ENCODE measurements at places on chromosomes 6 and 20.

GRCh38 chr6:145863988-145864616, 49.5 kb upstream of the FBXO30 start:
- no peak for DNase-seq

- peak; percentile 90 for DNase-seq
These were observed 80.2 kb downstream of the GMPR start for GRCh38 chr6:16318538-16318937.

- peak; percentile 17 for DNase-seq
These were observed 61.7 kb downstream of the RIOK1 start for GRCh38 chr6:7451326-7451725.

DNA sequence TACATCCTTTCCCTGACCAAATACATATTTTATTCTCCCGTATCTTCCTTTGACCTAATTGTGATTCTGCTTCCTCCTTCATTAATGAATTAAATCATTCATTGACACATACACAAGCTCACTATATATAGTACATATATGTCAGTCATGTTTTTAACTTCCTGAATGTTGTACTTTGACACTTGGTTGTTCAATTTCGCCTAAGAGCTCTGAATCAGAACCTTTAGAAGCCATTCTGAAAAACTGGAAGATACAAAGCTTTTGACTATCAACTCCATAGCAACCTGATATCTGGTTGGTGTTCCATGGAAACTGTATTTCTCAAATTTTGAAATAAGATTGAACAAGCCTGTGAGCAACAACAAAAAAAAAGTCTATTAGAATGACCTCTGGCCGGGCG, 27.3 kb upstream of the HFE start:
- no peak for DNase-seq

DNA sequence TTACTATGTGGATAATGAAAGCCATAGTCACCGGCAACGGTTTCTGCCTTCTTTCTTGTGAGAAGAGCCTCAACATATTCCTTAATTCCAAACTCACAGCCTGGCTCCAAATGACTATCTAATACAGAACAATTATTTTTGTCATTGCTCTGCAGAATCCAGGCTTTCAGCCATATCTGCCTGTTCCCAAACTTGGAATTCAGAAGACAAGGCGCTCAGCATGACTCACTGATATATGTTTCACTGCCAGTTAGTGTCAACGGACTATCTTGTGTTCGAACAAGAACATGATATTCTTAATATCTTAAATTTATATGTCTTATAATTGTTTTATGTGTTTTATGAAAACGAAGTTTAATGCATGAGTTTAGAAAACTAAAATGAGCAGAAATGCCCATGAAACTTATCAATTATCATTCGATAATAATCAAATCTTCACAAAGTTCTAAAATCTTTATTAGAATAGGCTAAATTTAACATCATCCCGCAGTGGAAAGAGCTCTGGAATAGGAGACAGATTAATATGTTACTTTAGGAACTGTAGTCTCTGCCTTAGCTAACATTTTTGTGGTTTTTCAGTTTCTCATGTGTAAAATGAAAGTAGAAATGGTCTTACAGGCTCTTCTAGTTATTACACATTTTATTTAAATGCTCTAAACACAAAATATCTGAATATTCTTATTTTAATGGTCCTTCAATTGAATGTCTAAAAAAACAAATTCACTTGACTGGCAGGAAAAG, 669.3 kb upstream of the GJE1 start:
- DNase-seq: peak; percentile 53

DNA sequence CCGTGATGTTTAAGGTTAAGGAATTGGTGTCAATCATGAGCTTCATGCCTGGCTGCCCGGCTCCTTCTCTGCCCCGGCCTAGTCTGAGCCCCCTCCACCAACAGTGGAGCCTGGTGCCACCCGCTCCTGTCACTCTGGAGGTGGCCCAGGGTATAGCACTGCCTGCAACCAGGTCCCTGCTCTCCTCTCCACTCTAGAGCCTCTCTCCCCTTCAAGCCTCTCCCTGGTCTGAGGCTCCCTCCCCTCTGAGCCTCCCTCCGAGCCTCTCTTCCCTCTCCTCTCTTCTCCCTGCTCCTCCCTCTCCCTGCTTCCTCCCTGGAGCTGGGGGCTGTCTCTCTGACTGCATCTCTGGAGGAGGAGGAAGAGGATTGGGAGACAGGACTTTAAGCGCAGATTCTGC, 31.3 kb upstream of the MRGBP start:
- DNase-seq: no peak

DNA sequence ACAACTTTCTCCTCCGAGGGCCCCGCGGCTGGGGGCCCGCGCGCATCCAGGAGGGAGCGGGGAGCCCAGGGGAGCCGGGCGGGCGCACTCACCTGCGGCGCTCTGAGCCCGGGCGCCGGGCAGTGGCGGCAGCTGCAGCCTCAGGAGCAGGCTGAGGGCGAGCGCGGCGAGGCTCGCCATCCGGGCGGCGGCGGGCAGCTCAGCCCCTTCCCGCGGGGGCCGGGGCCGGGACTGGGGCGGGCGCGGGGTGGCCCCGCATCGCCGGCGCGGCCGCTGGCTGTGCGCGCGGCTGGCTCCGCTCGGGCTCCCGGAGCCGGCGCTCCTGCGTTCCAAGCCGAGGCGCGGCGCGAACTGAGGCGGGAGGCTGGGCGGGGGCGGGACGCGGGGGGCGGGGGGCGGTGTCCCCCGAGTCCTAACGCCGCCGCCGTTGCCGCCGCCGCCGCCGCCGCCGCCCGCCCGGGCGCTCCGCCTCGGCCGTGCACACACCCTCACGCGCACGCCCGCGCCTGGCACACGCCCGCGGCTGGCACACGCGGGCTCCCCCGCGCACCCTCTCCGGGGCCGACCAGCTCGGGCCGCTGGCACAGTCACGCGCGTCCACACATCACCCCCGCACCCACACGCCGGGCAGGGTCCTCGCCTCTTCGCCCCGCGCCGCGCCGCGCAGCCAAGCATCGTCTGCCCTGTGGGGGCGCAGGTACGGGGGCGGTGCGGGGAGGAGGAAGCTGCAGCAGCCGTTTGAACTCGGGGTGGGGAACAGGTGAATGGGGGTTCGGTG, at the start of gene PTPRT:
TSS of gene PTPRT (minus strand) at position 353 of the 778 bp plus-strand sequence. CDS start at position 180, 173 bp downstream.
- DNase-seq: no peak

GRCh38 chr20:38603286-38603685, 1.7 kb downstream of the ARHGAP40 start:
- DNase-seq: no peak

GRCh38 chr6:33744001-33744848, 2.5 kb downstream of the IP6K3 start:
- DNase-seq: peak; percentile 72

DNA sequence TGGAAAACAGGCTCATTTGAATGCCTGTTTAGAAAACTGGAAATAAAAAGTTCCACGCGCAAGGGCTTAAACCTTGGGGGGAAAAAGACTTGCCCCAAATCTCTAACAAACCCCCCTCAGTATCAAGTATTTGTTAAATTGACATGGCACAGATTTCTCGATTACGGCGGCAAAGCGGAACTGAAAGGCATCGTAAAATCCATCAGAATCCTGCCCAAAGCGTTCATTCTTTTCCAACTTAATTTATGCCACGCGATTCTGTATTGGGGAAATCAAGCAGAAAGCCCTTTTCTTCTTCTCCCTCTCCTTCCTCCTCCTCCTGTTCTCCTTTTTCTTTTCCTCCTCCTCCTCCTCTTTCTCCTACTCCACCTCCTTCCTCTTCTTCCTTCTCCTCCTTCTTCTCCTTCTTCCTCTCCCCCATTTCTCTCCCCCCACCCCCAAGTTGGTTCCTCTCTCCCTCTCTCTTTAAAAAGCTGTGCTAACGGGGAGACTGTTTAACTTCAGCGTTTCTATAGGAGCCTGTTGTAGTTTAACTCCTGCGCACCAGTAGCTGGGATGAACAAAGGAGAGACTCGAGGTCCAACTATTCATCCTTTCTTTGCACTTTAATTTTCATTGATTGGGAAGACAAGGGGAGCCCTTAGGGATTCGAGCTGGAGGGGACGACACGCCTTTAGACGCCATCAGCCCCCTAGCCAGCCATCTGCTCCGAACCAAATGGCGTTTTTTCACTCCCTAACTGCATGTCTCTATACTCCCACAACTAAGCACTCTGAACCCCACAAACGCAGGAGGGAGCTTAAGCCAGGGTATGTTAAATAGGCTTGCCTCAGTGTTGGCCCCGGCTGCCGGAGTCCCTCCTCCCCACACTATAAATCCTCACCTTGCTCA, 2.7 kb upstream of the DLL1 start:
- DNase-seq: no peak

DNA sequence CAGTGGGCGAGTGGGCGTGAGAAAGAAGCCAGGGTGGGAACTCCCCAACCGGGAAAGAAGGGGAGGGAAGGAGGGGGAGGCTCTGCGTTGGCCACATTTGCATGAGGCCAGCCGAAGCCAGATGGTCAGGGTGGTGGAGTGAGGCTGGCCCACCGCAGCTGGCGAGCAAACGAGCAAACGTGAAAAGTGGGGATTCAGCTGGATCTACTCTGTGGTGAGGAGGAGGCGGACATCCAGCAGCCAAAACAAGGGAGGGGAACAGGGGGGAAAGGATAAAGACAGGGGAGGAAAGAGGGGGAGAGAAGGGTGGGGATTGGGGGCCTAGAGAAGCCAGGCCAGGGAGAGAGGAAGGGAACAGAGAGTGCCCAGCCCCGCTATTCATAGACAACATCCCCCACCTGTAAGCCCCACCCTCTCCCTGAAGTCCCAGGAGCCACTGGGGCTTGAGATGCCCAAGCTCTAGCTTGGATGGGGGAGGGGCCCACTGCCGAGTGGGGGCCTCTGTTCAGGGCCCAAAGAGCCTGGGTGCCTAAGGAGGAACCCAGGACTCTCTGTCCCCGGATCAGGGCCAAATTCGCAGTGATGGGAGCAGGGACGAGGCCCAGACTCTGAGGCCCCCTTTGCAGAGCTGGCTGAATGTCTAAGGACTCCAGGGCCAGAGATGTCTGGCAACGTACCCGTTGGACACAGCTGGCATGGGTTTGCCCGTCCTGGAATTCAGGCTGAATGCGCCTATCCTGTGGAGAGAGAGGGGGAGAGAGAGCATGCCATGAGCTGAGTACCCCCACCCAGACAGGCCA, 45.1 kb downstream of the CPNE5 start:
- DNase-seq: no peak

GRCh38 chr20:53655625-53656292, 62.1 kb upstream of the ZNF217 start:
- peak; percentile 31 for DNase-seq

GRCh38 chr6:7446619-7447325, 57.2 kb downstream of the RIOK1 start:
- DNase-seq: no peak

- no peak for DNase-seq
These were observed 82.2 kb downstream of the COL19A1 start for GRCh38 chr6:69948479-69949114.

DNA sequence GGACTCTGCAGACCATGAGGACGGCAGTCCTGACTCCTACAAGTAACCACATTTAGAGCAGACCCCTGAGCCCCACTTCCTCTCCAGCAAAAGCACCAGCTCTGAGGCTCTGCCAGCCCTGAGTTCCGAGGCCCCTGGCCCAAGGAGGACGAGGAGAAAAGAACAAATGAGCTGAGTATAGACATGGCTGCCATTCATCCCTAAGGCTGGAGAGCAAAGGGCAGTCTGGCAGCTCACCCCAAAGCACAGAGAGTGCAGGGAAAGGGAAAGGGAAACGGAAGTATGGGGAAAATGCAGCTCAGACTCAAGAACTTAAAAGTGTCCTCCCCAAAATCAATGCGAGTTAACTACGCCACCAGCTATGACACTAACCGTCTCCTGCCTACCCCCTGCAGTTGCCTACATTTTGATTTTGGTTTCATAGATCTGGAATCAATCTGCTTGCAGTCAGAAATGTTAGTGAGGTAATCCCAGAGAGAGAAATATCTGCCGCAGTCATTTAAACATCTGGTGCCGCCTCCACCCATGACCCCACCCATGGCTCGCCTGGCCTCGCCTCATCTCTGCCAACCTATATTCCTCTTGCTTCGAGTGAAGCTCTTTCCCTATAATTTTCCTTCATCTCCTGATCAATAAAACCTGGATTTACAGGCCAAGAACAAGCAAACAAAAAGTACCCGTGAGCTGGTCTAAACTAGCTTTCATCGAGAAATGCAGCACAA, 49.6 kb upstream of the AFDN start:
- DNase-seq: no peak

DNA sequence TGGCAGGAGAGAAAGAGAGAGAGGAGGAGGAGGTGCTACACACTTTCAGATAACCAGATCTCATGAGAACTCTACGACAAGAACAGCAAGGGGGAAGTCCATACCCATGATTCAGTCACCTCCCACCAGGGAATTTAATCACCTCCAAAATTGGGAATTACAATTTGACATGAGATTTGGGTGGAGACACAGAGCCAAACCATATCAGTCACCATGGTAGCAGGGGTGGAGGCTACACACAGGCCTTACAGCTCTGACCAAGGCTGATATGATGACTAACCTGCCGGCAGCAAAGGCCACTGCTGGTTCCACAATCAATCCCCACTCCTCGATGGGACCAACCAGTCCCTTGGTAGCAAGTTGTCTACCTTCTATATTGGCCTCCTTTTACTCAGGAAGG, 13.6 kb upstream of the RBM24 start:
- DNase-seq: no peak

DNA sequence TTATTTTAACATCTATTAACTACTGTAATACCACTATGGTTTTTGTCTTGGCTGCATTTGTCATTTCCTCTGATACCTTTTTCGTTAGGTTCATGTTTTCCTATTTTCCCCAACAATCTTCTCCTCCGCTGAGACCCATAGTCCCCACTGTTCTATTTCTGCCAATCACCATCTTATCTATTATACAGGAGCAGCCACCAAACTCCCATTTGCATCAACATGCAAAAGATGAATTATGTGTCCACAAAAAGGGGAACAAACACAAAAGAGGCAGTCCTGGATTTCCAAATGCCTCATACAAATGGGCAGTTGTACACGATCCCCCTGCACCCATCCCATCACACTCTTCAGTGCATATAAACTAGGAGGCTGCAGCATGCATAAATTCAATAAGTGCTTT, 121.7 kb upstream of the MYLIP start:
- DNase-seq: no peak

DNA sequence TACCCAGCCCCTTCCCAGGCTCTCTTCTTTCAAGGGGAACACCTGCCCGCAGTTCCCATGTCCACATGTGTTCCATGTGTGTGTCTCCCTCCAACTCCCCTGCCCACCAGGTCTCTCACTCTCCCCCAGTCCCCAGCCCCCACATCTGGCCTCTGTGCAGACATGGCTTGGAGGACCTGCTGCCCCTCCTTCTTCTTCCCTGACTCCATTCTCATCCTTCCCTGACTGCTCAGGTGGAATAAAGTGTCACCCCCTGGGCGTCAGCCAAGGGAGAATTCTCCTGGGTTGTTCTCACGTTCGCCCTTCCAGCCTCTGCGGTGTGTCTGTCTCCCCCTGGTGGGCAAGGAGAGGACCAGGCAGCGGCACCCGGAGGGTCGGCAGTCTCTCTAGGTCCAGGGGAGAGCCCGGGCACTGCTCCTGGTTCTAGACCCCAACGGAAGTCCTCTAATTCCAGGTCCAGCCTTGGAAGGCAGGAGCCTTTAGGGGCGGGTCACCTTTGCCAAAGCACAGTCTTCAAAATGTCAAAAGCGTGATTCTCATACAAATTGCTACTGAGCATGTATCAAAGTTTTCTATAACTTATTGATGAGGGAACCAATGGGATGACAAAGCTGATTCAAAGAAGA, 50.5 kb downstream of the EBF4 start:
- DNase-seq: peak; percentile 48

- DNase-seq: no peak
These were observed 43.9 kb upstream of the EXOC2 start for GRCh38 chr6:736657-737446.

All from AG10803 (cell line).